ENCODE measurements at places on chromosomes 3 and 15.

- DNase-seq: no peak
Measured at GRCh38 chr3:53703630-53704362, 142.4 kb downstream of the CHDH start.

DNA sequence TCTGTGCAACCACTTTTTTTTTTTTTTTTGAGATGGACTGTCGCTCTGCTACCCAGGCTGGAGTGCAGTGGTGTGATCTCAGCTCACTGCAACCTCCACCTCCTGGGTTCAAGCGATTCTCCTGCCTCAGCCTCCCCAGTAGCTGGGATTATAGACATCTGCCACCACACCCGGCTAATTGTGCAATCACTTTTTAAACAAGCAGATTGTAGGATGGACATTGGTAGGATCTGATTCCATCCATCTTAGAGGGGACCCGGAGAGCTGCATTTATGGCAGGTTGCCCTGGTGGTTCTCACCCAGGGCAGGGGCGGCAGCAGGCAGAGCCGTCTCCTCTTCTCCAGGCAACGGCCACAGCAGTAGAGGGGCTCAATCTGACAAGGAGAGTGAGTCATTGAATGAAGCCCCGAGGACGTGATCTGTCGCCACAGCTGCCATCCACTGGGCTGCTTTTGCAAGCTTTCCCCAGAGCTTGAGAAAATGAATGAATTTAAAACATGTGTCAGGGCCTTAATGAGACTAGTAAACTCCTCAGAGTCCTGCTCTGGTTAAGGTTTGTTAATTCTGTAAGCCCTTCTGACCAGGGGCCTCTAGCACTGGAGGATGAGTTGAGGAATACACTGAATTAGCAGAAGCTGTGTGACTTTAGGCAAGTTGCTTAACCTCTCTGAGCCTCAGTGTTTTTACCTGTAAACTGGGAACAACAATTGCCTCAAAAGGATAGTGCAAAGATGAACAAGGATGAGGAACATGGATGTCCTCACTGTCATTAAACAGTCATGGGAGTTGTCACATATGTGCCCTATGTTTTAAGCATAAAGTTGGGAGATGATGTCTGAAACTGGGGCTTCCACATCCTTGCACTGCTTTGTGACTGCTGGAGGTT is 129.1 kb downstream of the ASB7 start:
- DNase-seq: no peak

- no peak for DNase-seq
Measured at GRCh38 chr3:192867645-192868044, 50.0 kb downstream of the MB21D2 start.

DNA sequence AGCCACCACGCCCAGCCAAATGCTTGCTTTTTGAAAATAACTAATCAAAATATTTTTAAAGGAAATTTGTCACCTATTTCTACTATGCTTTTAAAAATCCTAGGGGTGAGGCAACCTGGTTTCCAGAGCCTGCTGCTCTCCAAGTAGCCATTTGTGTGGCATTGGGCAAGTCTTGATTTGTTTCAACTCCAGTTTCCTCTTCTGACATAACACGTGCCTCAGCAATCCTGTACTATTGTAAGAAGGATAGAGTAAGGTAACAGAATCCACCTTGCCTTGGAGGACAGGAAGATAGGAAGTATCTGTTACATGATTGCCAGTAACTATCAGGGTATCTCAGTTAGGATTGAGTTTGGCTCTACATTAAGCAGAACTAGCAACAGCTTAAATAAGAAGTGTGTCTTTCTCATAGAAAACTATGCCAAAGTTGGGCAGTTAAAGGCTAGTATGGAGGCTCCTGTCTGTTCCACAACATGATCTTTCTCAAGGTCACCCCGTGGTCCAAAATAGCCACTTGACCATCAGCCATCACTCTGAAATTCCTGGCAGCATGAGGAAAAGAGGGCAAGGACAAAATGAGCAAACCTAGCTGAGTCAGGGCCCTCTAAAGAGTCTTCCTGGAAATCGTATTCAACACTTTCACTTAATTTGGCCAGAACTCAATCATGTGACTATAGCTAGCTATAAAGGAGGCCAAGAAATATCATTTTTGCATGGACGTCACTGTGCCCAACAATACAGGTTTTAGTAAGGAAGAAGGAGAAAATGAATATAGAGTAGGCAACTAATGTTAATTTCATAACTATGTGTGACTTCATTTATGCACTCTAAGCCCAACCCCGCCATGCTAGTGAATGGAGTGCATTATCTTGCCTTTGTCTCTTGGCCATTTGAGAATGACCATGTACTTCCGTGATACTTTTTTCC is 66.1 kb downstream of the HMG20A start:
- no peak for DNase-seq

GRCh38 chr3:152835601-152836102 is 721 bp downstream of the P2RY1 start:
- no peak for DNase-seq

DNA sequence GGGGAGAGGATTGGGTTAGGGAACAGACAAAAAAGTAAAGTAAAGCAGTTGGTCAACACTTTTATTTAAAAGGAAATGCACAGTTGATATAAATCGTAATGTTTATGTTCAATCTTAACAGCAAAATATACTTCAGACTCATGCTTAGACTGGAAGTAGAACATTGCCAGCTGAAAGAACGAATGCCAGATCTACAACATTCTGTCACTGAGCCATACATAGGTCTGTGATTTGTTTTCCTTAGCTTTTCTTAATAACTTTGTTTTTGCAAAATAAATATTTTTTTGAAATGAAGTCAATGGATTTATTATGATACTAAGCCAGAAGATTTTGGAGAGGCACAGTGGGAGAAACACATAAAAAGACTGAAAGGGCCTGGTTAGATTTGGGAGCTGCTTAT is 62.0 kb downstream of the LEKR1 start:
- no peak for DNase-seq

- DNase-seq: no peak
Measured at GRCh38 chr3:17927036-17927435, 184.6 kb upstream of the TBC1D5 start.

- DNase-seq: no peak
Measured at GRCh38 chr15:99167640-99168039, 62.8 kb downstream of the SYNM start.

DNA sequence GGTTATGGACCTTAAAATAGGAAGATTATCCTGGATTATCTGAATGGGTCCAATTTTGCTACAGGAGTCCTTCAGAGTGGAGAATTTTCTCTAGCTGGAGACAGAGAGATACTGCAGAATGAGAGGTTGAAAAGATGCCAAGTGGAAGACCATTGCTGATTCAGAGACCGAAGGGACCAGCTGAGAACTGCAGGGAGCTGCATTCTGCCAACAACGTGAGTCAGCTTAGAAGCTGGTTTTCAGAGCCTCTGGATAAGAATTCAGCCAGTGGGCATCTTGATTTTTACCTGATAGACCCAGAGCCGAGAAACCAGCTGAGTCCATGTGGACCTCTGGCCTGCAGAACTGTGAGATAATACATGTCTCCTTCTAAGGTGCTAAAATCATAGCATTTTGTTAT is 234.0 kb downstream of the NR2F2 start:
- no peak for DNase-seq

- DNase-seq: no peak
Measured at GRCh38 chr3:64074060-64074459, 50.8 kb upstream of the PSMD6 start.

DNA sequence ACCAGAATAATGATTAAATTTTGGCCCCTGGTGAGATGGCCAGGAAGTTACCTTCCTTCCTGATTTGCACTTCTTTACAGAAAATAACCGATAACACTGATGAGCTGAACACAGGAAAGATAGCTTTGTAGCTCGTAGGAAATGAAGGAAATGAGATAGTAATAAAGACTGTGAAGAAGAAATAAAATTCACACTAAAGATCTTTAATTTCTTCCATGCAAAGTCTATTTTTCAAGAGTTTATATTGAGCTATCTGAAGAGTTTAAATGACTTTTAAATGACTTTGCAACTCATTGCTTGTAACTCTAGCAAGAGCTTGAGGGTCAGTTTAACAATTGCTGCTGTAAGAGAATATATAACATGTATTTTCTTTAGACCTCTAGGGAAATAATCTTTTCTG is 543.0 kb downstream of the UNC13C start:
- no peak for DNase-seq

GRCh38 chr15:55168350-55168974 is 28.3 kb downstream of the RSL24D1 start:
- DNase-seq: peak; percentile 56

DNA sequence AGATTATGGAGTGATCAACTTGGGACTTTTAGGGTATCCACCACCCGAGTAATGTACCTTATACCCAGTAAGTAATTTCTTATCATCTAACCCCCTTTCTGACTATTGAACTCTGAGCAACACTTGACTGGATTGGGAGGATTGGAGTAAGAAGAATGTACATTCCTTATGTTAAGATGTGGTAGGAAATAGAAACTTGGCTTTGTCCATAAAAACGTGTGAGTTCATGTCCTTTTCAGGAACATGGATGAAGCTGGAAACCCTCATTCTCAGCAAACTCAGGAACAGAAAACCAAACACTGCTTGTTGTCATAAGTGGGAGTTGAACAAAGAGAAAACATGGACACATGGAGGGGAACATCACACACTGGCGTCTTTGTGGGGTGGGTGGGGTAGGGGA is 112.3 kb downstream of the PTPRG start:
- no peak for DNase-seq

GRCh38 chr3:9917820-9918219 is 922 bp downstream of the IL17RC start:
- no peak for DNase-seq

DNA sequence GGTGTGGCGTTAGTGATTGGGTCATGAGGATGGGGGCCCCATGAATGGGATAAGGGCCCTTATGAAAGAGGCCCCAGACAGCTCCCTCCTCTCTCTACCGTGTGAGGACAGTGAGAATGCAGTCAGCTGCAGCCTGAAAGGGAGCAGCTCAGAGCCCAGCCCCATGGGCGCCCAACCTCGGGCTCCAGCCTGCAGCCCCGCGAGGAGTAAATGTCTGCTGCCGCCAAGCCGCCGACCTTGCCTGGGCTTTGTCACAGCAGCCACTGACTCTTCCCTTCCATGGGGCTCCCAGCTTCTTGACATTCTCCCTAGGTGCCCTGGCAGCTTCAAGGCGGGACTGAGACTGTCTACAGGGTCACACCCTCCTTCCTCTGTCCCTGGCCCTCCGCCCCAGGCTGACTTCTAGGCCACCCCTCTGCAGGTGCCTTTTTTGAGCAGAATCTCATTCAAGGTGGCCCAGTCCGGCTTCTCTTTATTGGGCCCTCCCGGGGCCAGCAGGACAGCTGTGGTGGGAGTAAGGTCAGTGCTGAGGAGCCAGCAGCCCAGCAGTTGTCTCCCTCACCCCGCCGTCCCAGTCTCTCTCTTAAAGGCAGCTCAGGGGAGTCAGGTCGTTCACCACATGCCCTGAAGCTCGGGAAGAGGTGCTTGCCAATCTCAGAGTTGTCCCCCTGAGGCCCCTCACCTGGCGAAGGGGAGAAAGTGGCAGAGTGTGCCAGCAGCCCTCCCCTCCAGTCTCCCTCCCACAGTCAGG is 18.7 kb upstream of the PRR20G start:
- DNase-seq: no peak

- DNase-seq: no peak
Measured at GRCh38 chr3:14503033-14503705, 37.0 kb downstream of the GRIP2 start.
